COLO829 (cell line): ENCODE measurements at places on chromosomes 1 and 21.

- no peak for DNase-seq
These were observed 57.5 kb upstream of the ETV3 start for GRCh38 chr1:157195521-157196244.

DNA sequence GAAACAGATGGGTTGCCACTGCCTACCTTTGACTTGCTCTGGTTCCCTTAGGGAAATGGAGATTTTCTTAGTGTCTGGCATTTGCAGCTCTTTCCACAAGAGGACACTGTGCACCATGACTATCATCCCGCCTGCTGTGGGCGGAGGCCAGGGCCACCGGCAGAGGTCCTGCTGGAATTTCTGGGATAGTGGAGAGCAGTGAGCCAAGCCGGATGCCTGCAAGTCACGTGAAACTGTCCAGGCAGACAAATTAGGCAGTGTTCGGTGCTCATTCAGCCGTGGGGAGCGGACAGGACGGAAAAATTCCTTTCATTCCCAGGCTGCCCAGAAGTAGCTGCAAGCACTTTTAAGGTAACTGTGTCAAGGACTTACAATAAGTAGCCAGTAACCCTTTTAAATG is 43.4 kb downstream of the IGSF5 start:
- DNase-seq = peak; percentile 97

DNA sequence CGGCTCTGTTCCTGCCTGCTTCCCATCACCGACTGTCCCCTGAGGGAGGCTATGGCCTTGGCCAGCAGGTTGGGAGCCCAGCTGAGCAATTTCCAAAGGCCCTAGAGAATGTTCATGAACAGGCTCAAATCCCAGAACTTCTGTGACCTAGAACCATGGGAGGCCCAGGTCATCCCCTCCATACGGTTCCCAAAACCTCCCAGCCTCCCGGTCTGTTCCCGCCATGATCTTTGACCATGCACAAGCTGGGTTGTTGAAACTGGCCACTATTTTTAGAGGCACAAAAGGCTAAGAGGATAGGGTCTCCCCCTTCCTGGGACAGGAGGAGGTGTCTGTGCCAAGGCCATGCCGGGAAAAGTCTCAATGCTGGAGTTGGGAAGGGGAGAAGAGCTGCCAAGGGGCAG is 27.5 kb downstream of the EPHA2 start:
- DNase-seq = no peak

DNA sequence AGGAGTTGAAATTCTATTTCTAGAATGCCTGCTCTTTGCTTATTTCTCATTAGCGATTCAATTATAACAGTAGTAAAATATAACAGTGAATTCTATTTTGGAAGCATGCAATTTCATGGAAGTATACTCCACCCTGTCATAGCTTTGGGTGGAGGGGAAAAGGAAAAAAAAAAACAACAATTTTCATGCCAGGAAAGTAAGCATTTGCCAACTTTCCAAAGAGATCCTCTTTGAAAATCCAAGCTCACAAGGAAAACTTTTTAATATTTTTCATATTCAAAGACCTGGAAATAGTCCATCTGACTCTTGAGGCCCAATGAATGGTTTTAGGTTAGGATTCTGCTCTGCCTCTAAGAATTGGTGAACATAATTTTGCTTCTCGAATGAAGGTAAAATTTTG is 134.5 kb downstream of the PTPN14 start:
- no peak for DNase-seq

DNA sequence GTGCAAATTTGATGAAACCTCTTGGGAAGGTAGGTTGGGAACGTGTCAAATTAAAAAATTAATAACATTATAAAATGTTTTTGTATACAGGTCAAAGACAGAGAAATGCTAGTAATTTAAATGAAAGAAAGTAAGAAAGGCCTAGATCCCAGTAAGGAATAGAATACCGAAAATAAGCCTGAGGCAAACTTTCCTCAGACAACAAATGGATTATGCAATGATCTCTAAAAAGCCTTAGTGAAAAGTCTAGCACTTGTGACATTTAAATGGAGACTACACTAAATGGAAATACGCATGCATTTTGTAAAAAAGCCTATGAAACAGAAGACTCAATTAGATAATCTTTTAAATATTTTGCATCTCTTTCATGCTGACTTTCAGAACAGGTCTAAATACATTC is 138.5 kb upstream of the ZNHIT6 start:
- DNase-seq = peak; percentile 10

GRCh38 chr1:213135572-213135971 is 84.5 kb downstream of the RPS6KC1 start:
- peak; percentile 9 for DNase-seq

GRCh38 chr1:58764294-58764978 is 19.4 kb downstream of the JUN start:
- DNase-seq = no peak

- DNase-seq = no peak
These were observed 553.2 kb downstream of the KIF26B start for GRCh38 chr1:245707941-245708340.

DNA sequence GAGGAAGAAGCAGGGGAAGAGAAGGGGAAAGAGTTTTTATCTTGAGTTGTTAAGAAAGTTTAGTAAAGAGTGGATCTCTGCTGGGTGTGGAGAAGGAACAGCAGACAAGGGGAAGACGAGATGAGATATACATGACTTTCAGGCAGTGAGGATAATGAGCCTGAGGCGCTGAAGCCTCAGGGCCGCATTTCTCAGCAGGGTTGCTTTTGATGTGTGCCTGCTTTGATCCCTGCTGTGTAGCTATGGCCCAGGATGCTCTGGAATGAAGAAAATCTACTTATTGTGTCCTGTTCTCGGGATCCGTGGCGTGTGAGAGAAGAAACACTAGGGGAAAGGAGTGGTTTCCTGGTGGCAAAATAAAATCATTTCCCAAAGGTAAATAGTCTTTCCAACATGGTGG is 15.1 kb upstream of the RPE65 start:
- DNase-seq = no peak

- no peak for DNase-seq
These were observed 44.6 kb downstream of the TOR3A start for GRCh38 chr1:179126338-179127060.

- no peak for DNase-seq
These were observed 2.0 kb downstream of the AHDC1 start for GRCh38 chr1:27601771-27602461.

GRCh38 chr1:90537606-90538362 is 179.3 kb downstream of the BARHL2 start:
- DNase-seq = no peak

- no peak for DNase-seq
These were observed 48.2 kb downstream of the HHAT start for GRCh38 chr1:210376836-210377372.

DNA sequence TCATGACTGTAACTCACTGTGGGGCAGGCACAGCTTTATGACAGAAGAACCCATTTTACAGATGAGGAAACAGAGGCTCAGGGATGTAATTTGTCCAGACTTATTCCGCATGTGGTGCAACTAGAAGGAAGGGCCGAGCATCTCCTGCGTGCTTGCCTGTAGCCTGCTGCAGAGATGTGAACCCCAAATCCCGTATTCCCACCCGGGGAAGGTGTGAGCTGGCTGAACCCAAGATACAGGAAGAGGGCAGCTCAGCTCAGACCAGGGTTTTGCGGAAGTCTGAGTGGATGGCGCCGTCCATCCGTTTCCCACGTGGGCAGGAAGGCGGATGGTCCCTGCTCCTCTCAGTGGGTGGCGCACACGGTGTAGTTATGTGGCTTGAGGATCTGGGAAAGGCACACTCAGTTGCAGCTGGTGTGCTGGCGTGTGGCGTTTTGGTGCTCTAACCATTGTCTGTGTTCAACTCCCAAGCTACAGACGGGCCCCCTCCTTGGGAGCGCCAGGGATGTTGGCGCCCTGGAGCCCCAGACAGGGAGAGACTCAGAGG is 1.2 kb downstream of the CROCC start:
- DNase-seq = no peak

GRCh38 chr1:111739194-111739924 is at the start of gene INKA2:
Gene INKA2, minus strand, starts transcription at chr1:111739395. Its CDS starts 153 bp downstream, at chr1:111739242.
- DNase-seq = no peak

- no peak for DNase-seq
These were observed 32.0 kb upstream of the INSL5 start for GRCh38 chr1:66833112-66833511.

DNA sequence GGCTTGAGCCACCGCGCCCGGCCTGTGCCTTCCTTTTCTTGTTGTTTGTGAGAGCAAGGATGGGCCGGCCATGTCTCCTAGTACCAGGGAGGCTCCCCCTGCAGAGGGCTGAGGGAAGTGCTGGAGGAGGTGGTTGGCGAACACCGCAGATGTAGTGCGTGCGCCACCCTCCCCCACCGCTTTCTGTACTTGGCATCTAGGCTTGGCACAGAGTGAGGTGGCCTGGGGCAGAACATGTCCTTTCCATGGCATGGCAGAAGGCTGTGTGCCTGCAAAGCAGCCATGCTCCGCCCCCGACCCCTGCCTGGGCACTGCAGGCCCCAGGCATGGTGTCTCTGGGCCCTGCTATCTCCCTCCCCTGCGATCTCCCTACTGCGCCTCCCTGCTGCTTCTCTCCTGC is 30.7 kb downstream of the ALPL start:
- no peak for DNase-seq

DNA sequence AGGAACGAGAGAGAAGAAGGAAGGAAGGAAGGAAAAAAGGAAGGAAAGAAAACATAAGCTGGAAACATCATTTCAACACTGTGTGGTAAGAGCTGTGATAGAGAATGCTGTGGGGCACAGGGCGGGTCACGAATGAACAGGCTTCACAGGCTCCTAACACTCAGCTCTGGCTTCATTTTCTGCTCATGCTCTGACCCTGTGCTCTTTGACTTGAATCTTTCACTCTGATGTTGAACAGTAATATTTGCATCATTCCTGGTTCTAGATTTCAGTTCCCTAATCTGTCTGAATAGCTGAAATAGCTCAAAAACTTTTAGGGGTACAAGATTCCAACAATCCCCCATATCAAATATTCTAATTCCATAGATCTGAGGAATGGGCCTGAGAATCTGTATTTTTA is 207.3 kb downstream of the LHX8 start:
- DNase-seq = no peak

DNA sequence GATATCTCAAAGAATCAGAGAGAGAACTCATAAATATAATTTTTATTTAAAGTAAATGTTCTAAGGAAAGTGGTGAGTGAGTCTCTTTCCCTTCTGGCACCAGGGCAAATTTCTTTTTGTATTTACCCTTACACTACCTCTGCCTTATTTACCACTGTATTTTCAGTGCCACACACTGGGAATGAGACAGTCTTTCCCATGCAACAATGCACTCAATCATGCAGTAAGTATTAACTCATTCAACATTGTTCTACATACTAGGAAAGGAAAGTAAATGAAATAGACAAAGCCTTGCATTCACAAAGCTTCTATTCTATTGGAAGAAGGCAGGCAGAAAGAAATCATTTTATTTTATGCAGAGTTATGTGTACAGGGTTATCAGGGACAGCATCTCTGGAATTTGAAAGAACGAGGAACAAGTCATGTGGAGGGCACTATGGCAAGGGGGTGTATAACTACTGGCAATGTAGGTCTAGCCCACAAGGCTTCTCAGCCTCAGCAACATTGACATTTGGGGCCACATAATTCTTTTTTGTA is 129.8 kb upstream of the PRDX6 start:
- DNase-seq = peak; percentile 8

GRCh38 chr1:11729498-11730428 is 6.2 kb upstream of the AGTRAP start:
- DNase-seq = no peak

GRCh38 chr1:93648656-93649055 is 33.0 kb downstream of the BCAR3 start:
- no peak for DNase-seq

GRCh38 chr1:10242811-10243210 is 32.4 kb downstream of the KIF1B start:
- no peak for DNase-seq

GRCh38 chr1:182601416-182601786 is 2.8 kb downstream of the RGS16 start:
- peak; percentile 87 for DNase-seq

DNA sequence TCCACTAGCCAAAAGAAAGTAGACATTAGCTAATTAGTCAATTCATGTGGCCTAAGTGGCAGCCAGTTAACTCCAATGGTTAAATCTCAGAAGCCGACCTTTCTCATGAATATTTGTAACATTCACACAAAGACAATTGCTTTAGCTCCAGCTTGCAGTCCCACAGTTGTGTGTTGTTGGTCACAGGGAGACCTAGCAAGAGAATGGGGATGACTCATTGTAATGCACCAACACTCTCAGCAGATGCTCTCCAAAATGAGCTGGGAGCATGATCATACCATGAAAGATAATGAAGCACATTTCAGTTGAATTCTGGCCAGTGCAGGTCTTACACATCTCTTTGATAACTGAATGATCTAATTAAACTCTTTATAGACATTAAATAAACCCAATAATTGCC is 160.4 kb downstream of the HLX start:
- no peak for DNase-seq

DNA sequence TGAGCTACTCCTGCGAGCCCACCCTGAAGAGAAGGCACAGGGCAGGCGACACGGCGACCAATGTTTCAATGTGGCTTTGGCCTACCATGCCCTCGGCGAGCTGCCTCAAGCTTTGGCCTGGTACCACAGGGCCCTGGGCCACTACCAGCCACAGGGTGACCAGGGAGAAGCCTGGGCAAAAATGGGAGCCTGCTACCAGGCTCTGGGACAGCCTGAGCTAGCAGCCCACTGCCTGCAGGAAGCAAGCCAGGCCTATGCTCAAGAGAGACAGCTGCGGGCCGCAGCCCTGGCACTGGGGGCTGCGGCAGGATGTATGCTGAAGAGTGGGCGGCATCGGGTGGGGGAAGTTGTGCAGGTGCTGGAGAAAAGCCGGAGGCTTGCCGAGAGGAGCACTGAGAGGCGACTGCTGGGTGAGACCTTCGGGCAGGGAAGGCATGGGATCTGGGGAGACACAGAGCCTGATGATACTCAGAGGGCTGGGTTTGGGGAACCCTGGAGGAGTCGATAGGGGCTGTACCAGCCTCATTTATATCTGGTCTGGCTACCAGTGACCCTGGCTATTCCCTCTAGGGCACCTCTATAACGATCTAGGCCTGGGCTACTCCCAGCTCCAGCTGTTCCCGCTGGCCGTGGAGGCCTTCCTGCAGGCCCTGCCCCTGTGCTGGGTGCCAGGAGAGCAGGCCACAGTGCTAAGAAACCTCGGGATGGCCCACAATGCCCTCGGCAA is 2.3 kb downstream of the TTC24 start:
- DNase-seq = no peak

GRCh38 chr1:206649261-206649921 is 14.1 kb downstream of the DYRK3 start:
- no peak for DNase-seq
